CD4-positive, alpha-beta memory T cell (primary cell): ENCODE measurements at places on chromosomes 4 and X.

DNA sequence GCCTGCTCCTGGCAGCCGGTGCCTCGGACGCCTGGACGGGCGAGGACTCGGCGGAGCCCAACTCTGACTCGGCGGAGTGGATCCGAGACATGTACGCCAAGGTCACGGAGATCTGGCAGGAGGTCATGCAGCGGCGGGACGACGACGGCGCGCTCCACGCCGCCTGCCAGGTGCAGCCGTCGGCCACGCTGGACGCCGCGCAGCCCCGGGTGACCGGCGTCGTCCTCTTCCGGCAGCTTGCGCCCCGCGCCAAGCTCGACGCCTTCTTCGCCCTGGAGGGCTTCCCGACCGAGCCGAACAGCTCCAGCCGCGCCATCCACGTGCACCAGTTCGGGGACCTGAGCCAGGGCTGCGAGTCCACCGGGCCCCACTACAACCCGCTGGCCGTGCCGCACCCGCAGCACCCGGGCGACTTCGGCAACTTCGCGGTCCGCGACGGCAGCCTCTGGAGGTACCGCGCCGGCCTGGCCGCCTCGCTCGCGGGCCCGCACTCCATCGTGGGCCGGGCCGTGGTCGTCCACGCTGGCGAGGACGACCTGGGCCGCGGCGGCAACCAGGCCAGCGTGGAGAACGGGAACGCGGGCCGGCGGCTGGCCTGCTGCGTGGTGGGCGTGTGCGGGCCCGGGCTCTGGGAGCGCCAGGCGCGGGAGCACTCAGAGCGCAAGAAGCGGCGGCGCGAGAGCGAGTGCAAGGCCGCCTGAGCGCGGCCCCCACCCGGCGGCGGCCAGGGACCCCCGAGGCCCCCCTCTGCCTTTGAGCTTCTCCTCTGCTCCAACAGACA lies 4.4 kb downstream of the SOD3 start:
- DNase-seq, result no peak

DNA sequence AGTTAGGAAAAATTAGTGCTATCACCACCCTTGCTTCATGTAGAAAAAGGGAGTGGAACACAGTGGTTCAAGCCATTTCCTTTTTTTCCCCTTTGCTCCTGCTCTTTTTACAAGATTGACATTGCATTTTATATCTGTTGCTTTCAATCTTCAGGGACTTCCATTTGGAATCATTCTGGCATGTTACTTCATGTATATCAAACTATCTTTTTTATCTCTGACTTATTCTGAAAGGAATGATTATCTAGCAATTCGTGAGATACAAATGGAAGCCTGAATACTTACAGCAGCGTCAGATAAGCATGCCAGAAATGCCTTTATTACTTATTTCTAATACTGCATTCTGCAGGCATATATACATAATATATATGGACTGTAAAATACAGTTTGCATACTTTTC lies 20.4 kb downstream of the ADGRL3 start:
- no peak for DNase-seq

GRCh38 chr4:81580346-81580993 lies 108.8 kb upstream of the RASGEF1B start:
- DNase-seq, result no peak

GRCh38 chr4:183201331-183201730 lies 102.3 kb downstream of the WWC2 start:
- DNase-seq, result no peak

- no peak for DNase-seq
Observed at GRCh38 chr4:145420595-145421214, 60.9 kb upstream of the SMAD1 start.

- no peak for DNase-seq
Observed at GRCh38 chr4:35325908-35326453, 918.3 kb downstream of the ARAP2 start.

- peak; percentile 12 for DNase-seq
Observed at GRCh38 chr4:109574931-109575804, 15.1 kb downstream of the MCUB start.
